ENCODE measurements at places on chromosomes 3 and 15. TPM values are rescaled to one million over a fixed set of nuclear protein-coding genes. Genes with fewer than 3 reads are reported as not detected.

- DNase-seq = no peak
Measured at GRCh38 chr3:38030126-38031021, 932 bp upstream of the PLCD1 start.

DNA sequence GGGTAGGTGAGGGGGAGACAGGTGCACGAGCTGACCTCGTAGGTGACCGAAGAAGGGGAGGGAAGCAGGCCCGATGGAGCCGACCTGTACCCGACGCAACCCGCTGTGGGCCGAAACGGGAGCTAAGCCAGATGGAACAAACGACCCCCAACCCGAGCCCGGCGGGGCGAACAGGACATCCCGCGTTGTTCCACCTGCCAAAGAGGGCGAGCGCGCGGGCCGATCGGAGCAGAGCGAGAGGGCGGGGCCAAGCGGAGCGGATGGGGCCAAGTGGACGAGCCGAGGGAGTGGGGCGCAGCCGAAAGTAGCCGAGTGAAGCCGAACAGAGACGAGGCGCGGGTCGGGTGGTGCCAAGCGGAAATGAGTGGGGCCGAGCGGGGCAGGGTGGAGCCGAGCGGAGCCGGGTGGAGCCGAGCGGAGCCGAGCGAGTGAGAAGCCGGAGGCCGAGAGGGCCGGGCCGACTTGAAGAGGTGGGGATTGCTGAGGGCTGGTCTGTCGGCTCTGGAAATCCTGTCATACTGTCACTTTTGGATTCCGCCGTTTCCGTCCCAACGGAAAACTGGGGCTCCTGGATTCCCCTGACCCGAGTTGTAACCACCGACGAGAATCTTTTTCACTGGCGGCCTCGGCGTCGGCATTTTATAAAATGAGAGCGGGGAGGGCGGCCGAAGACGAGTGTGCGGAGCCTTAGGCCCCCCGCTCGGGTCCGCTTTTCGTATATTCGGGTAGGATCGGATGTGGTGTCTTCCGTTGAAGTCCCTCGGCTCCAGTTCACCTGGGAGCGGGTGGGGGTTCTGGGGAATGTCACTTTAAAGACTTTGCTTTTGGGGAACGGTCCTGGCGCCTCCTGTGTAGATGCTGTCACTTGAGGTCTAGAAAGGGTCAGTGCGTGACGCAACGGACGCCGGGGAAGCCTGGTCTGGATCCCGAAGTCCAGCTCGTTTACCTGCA is 15.6 kb upstream of the WNT7A start:
- DNase-seq = peak; percentile 61

DNA sequence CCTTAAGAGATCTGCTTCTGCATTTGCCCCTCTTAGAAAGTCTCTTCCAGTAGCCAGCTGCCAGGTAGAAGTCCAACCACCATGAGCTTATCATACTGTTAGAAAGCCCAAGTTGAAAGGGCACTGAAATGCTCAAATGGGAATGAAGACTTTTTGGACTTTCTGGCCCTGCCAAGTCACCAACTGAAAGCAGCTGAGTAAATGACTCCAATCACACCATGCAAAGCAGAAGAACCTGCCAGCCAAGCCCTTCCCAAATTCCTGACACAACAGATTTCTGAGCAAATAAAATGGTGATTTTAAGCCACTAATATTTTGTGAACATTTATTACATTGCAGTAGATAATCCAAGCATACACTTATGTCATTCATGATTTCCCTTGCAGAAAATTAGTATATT is 2.1 kb upstream of the CMTM8 start:
- no peak for DNase-seq

DNA sequence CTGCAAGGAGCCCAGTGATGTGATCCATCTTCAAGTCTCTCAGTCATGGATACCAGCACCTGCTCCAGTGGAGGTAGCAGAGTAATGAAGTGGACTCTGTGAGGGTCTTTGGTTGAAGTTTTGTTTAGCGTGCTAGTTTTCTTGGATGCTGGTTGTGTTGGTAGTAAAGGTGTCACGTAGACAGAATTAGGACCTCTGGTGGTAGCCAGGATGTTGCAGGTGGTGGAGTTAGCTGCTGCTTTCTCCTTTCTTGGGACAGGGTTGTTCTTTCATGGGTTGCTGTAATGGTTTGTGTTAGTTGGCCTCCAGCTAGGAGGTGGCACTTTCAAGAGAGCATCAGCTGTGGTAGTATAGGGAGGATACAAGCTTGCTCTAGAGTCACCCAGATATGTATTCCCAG is 125.2 kb downstream of the ANXA2 start:
- DNase-seq = no peak

DNA sequence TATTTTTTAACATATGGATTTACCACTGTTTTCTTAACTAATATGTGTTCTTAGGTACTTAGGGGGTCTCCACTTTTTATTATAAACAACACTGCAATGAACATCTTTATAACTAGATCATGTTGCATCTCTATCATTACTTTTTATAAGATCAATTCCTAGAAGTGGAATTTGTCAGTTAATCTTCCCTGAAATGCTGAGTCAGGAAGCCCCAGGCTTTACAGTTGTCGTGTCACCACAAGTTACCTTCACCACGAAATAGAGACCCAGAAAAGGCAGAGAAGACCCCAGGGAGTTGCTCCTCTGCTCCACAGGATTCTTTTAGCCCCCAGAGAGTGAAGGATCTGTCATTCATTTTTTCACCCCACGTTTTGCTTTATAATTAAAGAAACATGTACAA is 34.5 kb upstream of the ERC2 start:
- DNase-seq = no peak

GRCh38 chr15:78206326-78207109 is 27.8 kb downstream of the ACSBG1 start:
- DNase-seq = peak; percentile 50

GRCh38 chr3:139062918-139063317 is 18.2 kb upstream of the PRR23C start:
- DNase-seq = no peak

- no peak for DNase-seq
Measured at GRCh38 chr15:38520035-38520434, 44.6 kb downstream of the RASGRP1 start.

GRCh38 chr3:182812123-182812522 is 18.8 kb downstream of the ATP11B start:
- DNase-seq = no peak

DNA sequence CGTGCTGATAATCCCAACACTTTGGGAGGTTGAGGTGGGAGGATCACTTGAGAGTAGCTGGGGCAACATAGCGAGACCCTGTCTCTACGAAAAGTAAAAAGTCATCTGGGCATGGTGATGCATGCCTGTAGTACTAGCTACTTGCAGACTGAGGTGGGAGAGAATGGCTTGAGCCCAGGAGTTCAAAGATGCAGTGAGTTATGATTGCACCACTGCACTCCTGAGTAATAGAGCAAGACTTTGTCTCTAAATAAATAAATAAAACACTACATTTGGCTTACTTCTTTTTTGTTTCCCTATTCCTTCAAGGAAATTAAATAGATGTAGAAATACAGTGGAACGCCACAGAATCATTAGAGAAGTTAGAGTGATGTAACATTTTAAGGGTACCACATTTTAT is 20.1 kb upstream of the LDHAL6B start:
- DNase-seq = no peak

- DNase-seq = no peak
Measured at GRCh38 chr3:81434161-81434560, 327.3 kb downstream of the GBE1 start.

DNA sequence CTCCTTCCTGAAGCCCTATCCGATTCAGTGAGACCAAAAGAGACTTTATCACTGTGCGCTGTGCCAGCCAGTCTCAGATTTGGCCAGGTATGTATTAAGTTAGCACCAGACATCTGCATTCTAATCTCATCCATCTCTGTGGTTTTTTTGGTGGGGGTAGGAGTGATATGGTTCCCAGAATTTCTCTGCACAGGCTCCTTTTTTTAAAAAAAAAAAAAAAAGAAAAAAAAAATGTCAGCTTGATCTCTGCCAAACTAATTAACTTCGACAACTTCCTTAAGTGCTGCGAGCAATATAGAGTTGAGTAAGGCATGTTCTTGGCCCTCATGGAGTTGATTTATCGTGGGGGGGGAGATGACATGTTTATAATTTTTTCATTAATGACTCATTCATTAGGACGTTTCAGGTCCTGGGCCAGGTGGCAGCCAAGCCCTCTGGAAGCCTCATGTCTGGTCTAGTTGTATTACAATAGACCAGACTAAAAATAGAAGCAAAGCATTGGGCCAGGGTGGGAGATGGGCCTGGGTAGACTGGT is 12.9 kb downstream of the SLCO3A1 start:
- DNase-seq = no peak

GRCh38 chr3:148750296-148750695 is 52.6 kb downstream of the AGTR1 start:
- DNase-seq = no peak

GRCh38 chr3:119861681-119862080 is 79.8 kb downstream of the NR1I2 start:
- DNase-seq = no peak

DNA sequence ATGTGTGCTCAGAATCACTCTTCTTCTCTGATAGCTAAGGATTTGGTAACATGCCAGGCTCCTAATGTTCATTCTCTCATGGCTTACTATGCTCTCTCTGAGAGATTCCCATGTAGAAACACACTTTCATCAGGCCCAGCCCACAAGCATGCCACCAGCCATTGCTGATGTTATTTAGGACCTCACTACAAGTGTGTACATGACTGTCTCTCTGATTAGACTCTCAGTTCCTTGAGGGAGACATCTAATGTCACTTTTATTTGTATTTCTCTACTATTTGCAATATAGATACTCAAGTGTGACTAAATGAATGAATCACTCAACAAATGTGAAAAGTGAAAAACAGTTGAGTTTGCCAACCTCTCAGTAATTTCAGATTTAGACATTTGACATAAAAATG is 84.3 kb upstream of the ARL6 start:
- no peak for DNase-seq

DNA sequence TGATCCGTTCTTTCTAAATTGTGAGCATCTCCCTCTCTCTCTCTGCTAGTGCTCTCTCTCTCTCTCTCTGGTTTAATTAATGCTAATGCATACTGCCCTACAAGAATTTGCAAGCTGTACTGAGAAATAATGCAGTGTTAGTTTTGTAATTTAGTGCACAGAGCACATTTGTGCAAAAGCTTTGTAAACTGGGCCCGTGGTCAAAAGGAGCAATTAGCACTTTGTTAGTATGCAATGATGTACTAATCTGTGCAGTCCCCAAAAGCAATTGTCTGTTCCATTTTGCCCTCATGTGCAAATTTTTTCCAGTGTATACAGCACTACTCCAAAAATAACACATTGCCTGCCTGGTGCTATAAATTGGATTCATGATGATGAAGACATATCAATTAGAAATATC is 184.6 kb upstream of the CMC1 start:
- no peak for DNase-seq

GRCh38 chr3:146307456-146307725 is 56.5 kb upstream of the PLSCR4 start:
- no peak for DNase-seq

GRCh38 chr15:75174102-75174501 is 27.6 kb upstream of the C15orf39 start:
- no peak for DNase-seq

DNA sequence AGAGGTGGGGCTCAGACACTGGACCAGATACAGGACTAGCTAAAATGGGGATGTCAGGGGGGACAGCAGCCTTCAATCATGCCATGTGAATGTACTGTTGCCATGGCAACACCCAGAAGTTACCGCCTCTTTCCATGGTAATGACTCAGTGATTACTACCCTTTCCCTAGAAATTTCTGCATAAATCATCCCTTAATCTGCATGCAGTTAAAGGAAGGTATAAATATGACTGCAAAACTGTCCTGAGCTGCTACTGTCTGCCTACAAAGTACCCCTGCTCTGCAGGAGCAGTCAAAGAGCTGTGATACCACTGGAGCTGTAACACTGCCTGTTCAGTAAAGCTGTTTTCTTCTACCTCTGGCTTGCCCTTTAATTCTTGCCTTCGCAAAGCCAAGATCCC is 168.2 kb downstream of the PEAK1 start:
- DNase-seq = peak; percentile 36

DNA sequence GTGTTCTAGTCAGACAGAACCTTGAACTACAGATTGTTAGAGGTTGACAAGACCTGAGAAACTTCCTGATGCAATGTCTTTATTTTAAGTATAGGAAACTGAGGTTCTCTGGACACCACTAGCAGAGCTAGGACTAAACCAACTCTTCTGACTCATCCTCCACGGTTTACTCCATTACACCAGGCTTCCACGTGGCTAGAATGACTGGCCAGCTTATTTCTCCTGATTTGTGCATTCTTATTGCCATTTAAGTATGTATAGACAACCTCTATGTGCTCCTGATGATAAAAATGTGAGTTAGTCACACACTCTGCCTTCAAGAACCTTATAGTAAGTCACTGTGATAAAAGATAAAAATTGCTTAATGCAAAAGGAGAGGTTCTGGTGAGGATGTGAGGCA is 182.7 kb downstream of the MEX3B start:
- DNase-seq = peak; percentile 31

DNA sequence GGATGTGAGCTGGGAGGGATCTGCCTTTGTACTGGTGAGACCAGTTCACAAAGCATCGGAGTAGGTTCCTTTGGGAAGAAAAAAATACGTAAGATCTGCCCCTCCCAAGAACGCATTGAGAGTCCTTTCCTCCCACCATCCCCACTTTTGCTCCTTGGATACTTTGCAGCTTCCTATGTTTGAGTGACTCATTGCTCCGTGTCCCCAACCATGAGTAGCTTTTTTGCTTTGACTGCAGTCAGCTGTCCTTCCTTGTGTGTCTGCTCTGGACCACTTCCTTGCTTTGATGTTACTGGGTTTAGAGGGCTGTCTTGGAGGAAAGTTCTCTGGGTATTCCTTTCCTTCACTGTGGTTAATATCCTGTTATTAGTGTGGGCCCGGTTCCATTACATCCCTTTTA is 43.2 kb upstream of the PTPN23 start:
- peak; percentile 50 for DNase-seq

GRCh38 chr3:190070622-190071347 is 49.9 kb downstream of the P3H2 start:
- DNase-seq = no peak

- no peak for DNase-seq
Measured at GRCh38 chr15:75775296-75776064, 62.8 kb upstream of the CSPG4 start.

- DNase-seq = no peak
Measured at GRCh38 chr3:29277249-29277648, 3.6 kb upstream of the RBMS3 start.

- DNase-seq = peak; percentile 38
Measured at GRCh38 chr3:69420781-69421520, 35.1 kb upstream of the FRMD4B start.

- DNase-seq = no peak
Measured at GRCh38 chr3:67484085-67484484, 170.3 kb downstream of the SUCLG2 start.

- no peak for DNase-seq
Measured at GRCh38 chr3:156330415-156330814, 210.0 kb downstream of the KCNAB1 start.

GRCh38 chr15:69854521-69855181 is 243.1 kb downstream of the TLE3 start:
- no peak for DNase-seq

Gene DNAJA4
- not detected for total RNA-seq

Gene CAPN3
- 0.17 TPM for total RNA-seq

Gene SAXO2
- not detected for total RNA-seq

Gene DPPA2
- not detected for total RNA-seq

Gene AADACL2
- total RNA-seq = not detected

Gene FLNB
- total RNA-seq = 46.1 TPM

Gene NR1I2
- total RNA-seq = not detected

Gene PLA2G4F
- total RNA-seq = not detected

Gene TFDP2
- total RNA-seq = 244 TPM

Gene SLC15A2
- total RNA-seq = 0.06 TPM

Gene PLSCR5
- total RNA-seq = not detected

Gene CD96
- total RNA-seq = not detected

Gene RTP4
- total RNA-seq = not detected

Gene FMN1
- 21.9 TPM for total RNA-seq

Gene SLC6A1
- total RNA-seq = under 0.01 TPM

Gene TLR9
- total RNA-seq = not detected

Gene GABRB3
- not detected for total RNA-seq
